ENCODE measurements at places on chromosomes 6 and 20.

DNA sequence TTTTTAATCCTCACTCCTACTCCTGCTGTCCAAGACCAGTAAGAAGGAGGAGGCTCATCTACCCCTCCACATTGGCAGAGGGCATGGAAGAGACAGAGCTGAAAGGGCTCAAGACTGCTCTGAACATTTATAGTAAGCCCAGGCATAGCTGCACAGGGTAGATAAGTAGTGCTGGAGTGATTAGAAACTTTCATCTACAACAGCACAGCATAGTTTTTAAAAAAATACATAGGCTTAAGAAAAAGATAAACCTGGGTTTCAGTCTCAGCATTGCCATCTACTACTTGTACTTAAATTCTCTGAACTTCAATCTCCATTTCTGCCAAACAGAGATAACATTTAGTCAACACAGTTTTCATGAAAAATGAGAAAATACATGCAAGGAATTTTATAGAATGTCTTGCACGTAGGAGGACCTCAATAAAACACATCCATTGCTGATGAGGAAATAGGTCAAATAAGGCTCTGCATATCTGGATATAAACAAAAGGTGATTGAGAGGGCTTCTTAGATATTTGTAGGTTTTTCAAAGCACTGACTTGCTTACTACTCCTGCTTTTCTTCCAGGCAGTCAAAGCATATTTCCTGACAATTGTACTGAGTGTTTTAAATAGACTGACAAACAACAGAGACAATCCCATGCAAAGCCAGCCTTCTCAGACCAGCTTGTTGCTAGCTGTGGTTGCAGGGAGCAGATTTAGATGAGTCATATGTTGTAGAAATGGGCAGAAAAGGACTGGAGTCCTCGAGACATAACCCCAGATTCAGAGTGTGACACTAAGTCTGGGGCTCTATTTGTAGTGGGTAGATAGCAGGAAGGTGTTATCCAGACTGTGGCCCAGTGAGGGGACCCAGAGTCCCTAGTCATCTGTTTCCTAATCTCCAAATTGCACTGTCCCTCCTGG is 107.4 kb upstream of the TAB2 start:
- DNase-seq = no peak

DNA sequence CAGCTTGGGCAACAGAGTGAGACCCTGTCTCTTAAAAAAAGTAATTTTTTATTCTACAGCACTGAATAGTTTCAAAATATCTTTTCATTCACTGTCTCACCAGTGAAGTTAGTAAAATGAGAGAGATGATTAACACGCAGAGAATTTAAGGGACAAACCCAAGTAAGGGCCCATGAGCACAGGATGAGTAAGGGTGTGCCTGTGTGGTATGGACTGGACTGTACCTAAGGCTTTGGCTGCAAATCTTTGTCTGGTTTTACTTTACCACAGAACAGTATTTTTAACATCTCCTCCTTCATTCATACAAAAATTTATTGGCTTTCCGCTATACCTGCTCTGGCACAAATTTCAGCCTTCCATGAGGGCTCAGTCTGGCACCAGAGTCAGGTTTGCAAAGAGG is 433.3 kb downstream of the UTRN start:
- no peak for DNase-seq

DNA sequence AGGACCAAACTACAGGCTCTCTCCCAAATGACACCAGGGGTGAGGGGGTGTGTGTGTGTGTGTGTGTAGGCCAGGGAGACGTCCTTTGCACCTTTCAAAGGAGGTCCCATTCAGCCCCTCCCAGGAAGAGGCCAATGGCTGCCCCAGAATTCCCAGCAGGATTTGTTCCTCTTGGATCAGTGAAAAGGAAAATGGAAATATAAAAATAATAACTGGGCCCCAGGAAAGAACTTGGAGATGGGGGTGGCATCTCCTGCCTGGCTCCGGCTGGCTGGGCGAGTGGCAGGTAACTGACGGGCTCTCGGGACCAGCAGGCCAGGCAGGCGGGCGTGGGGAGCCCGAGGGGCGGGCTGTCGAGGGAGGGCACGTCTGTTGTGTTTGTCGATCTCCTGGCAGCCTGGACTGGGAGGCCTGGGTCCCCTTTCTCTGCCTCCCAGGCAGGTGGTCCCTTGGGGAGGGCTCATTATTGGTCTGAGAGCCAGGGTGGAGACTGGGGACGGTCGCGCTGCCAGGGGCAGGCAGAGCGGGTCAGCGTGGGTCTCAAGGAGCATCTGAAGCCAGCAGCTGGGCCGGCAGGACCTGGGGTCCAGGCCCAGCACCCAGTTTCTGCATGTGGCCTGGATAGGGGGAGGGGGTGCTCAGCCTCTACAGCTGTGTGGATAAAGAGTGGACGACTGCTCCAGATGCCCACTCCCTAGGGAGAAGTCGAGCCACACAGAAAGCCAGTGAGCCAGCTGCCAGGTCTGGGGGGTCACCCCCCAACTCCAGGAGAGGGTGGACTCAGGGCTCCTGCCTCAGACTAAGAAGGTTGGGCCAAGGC is 3.1 kb downstream of the NOL4L start:
- no peak for DNase-seq

DNA sequence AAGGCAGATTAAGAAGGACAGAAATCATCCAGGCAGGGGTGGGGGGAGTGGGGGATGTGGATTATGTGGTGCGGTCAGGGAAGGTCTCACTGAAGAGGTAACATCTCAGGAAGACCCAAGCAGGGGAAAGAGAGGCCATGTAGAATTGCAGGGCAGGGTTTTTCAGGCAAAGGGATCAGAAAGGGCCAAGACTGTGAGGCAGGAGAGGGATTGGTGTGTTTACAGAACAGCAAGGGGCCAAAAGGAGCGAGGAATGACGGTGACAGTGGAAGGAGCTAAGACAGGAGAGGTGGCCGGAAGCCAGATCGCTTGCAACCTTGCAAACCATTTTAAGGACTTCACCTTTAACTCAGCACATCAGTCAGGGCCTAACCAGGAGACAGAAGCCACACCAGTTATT is 535.4 kb upstream of the JARID2 start:
- no peak for DNase-seq

DNA sequence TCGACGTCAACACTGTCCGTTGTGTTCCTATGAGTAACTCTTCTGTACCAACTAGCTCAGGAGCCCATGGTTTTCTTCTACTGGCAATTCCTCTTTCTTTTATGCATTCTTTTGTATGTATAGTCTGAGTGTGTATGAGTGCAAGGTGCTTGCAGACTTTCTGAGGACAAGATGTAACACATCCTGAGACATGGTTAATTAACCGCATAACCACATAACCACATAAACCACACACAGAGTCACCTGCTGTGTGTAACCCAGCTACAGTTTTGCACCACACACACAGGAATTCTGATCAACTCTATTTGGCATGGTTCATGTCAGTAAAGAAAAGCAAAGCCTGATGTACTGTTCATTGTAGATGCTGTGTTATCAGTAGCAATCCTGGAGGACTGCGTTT is 98.6 kb downstream of the DACT2 start:
- DNase-seq = no peak

GRCh38 chr6:46419576-46420002 is 71.7 kb downstream of the RCAN2 start:
- no peak for DNase-seq

- DNase-seq = no peak
Measured at GRCh38 chr6:35034411-35035191, 106.5 kb downstream of the TCP11 start.

GRCh38 chr6:118719351-118720124 is 68.1 kb upstream of the CEP85L start:
- DNase-seq = no peak

DNA sequence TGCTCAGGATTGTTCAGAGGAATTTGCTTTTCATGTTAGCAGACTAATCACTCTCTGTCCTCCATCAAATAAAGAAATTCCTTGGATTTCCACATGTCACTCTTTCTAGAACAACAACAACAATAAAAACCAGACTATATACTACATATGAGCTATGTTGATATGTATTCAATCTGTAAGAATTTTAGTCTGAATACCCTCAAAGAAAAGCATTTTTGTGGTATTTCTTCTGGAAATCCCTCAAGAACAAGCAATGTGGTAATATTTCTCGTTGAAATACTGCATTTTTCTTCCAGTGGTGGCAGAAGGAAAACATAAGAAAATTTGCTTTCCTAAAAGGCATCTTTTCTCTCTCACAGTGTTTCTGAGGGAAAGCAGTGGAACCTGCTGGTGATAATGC is 312.6 kb upstream of the RSPO3 start:
- DNase-seq = no peak

GRCh38 chr6:106300944-106301343 is 24.6 kb downstream of the ATG5 start:
- DNase-seq = no peak

GRCh38 chr6:76420094-76420493 is 347.6 kb upstream of the IMPG1 start:
- no peak for DNase-seq

GRCh38 chr6:163806755-163807499 is 392.4 kb downstream of the QKI start:
- no peak for DNase-seq
